Foreskin keratinocyte (primary cell): ENCODE measurements at places on chromosomes 3 and 15. TPM values are rescaled to one million over a fixed set of nuclear protein-coding genes. Genes with fewer than 3 reads are reported as not detected.

Gene LEO1
- 17.8 and 20.3 TPM in 2 replicates for polyA plus RNA-seq

Gene PLSCR5
- not detected in 2 replicates for polyA plus RNA-seq

Gene C15orf62
- 0.08 and 0.15 TPM in 2 replicates for polyA plus RNA-seq

Gene OR5K3
- not detected in 2 replicates for polyA plus RNA-seq

Gene ATP8B4
- polyA plus RNA-seq, result not detected in 2 replicates

Gene PPP2R3A
- polyA plus RNA-seq, result 3.2 and 3.3 TPM in 2 replicates

Gene RBMS3
- 1.8 and 3.0 TPM in 2 replicates for polyA plus RNA-seq

Gene GRM2
- polyA plus RNA-seq, result 0.04 TPM in 2 replicates

Gene GXYLT2
- 0.36 and 0.56 TPM in 2 replicates for polyA plus RNA-seq

Gene A4GNT
- polyA plus RNA-seq, result not detected in 2 replicates

Gene ITPKA
- 0.55 and 0.62 TPM in 2 replicates for polyA plus RNA-seq

Gene CASR
- not detected in 2 replicates for polyA plus RNA-seq

Gene PAQR9
- polyA plus RNA-seq, result not detected in 2 replicates

GRCh38 chr15:80512726-80513660, 108.8 kb downstream of the ARNT2 start:
- DNase-seq, result no peak

- no peak for DNase-seq
These were observed 17.3 kb downstream of the ZNF148 start for GRCh38 chr3:125357837-125358236.

DNA sequence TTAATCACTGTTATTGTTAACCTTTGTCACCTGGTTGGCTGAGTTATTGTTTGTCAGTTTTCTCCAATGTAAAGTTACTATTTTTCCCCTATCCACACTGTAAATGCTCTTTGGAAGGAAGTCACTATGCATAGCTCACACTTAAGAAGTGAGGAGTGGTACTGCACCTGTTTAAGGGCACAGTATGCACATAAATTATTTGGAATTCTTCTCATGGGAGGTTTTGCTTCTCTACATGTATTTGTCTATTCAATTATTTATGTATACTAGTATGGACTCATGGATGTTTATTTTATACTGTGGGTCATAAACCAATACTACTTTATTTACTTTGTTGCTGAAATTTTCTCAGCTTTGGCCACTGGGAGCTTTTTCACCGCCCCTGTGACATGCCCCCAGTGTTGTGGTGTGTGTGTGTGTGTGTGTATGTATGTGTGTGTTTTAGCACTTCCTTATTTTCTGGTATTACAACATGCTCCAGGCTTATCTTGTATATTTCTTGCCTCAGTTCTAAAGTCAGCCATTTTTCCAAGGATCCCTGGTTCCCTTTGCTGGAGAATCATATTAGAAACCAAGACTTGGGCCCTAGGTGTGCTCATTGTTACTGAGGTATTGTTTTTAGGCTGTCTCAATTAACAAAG, 290.5 kb downstream of the KBTBD8 start:
- DNase-seq, result no peak

- DNase-seq, result peak; percentile 16
These were observed 35.2 kb downstream of the GLB1 start for GRCh38 chr3:33061782-33062181.

DNA sequence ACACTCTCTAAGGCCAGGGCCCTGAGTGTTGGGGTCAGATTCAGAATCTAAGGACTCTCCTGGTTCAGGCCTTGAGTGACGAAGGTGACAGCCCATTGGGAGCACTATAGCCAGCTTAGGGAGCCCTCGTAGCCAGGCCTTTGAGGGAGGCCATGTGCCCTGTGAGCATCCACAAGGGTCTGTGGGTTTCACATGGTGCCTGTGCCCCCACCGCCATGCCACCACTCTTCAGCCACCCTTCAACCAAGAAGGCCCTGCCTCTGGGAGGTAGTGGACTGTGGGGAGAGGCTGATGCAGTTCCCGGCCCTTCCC, 37.5 kb downstream of the TSPAN3 start:
- DNase-seq, result no peak

- DNase-seq, result no peak
These were observed 23.5 kb upstream of the STIMATE start for GRCh38 chr3:52920841-52921240.

DNA sequence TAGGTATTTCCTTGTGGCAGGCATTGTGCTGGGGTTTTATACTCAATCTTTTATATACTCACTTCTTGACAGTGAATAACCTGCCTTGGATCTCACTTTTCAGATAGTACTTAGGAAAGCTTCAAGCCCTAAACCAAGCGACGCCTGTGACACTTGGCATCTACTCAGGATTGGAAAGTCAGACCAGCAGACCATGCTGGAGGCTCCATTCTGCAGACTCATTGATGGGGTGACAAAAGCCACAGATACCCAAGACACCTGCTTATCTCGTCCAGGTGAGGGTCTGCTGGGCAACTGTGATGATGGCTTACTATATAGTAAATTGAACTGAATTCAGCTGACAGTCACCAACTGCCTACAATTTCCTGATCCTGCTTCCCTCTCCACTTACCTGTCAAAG, 79.4 kb upstream of the MRPS22 start:
- DNase-seq, result no peak

GRCh38 chr3:10228248-10228950, 19.9 kb upstream of the TATDN2 start:
- DNase-seq, result peak; percentile 71

DNA sequence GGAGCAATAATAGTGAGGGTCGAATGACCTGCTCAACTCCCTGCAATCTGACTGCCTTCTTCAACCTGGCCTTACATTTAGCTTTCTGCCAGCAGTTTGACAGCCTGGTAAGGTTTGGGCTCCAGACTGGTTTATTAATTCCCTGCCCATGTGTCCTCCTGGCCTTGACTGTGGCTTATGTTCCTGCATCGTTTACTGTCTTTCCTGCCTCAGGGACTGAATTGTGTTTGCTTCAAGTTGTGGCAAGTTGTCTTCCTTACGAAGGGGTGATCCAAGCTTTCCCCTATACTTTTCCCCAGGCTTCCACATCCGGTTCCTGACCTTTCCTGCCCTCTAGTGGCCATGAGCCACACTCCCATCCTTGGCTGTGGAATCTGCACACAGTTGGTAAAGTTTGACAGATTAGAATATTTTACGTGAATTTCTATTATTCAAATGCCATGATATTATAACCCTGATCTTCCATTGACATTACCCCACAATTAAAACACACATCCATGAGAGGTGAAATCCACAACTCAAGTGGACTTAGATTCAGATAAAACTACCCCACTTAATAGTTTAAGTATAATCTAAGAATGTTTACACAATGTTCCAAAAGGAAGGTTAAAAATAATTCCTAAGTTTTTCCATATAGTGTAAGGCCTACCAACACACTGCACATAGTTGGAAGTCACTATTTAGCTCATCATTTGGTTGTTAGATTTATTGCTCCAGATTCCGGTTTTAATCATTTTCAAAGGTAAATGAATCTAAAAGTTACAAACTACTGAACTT, 95.7 kb downstream of the NEDD4 start:
- peak; percentile 80 for DNase-seq

DNA sequence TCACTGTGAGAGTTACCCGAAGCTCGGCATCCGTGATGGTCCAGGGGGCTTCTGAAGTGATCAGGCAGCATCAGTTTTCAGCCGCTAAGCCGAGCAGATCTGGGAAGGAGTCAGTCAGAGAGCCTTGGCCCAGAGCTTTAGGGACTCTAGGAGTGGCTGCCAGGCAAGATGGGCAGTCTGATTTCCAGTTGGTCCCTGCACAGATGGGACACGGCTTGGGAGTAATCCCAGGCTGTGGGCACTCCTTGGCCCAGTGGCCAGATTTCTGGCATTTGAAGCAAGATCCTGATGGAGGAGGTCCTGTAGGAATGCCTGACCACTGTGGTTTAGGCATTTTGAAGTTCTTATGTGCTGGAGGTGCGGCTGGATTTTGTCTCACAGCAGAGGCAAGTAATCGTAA, 10.5 kb upstream of the IP6K2 start:
- no peak for DNase-seq

GRCh38 chr15:31357148-31357547, 30.5 kb downstream of the KLF13 start:
- DNase-seq, result no peak

DNA sequence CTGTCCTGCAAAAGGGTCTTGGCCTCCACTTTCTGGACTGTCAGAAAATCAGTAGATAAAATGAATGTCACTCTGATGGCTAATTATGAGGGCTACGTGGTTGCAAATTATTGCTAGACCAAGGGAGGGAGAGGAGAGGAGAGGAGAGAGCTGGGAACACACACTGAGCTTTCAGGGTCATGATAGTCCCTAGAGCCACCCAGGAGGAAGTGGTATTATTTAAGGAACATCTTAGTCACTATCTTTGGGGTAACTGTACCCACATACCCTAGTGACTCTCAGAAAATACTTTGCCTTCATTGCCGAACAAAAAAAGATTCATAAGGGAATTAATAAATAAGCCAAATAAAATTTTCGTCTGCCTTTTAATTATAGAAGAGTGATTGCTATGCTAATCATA, 642.3 kb upstream of the CFAP20DC start:
- no peak for DNase-seq

- DNase-seq, result no peak
These were observed 44.0 kb downstream of the XXYLT1 start for GRCh38 chr3:195226900-195227447.

GRCh38 chr15:49865925-49866757, 245.3 kb downstream of the DTWD1 start:
- peak; percentile 23 for DNase-seq

DNA sequence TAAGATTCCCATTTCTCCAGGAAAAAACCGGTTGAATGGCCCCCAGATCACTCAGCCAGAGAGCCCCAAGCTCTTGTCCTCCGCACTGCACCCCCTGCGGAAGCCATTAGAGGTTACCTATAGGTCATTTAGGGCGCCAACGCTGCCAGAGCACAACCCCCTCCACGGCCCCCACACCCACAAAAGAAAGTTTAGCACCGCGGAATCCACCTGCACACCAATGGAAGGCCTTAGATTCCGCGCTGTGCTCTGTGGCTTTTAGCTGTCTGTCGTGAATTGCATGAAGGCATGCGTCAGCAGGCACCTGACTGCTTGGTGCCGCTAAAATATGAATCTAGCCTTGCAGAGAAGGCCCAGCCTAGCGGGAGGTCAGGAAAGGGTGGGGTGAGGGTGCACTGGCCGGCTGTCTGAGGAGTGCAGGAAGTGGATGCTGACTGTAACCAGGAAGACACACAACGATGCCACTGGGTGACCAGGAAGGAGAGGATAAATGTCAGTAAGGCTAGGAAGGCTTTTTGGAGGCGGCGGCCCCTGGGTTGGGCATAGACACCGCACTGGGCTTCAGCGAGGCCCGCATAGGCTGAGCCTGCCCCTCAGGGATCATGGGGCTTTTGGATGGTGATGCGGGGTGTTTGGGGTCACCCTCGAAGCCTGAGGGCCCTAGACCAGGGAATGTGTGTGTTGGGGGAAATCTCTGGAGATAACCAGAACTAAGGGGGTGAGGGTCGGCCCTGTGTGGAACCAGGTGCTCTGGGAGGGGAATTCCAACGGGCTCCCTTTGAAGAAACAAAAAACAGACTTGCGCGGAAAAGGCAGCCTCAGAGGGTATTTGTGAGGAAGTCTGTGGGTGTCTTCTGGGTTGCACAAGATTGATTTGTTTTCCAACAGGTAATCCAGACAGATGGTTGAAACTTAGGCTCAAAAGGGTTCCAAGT, 976 bp upstream of the NUP210 start:
- no peak for DNase-seq

GRCh38 chr15:53378096-53378800, 381.2 kb downstream of the WDR72 start:
- DNase-seq, result no peak

- no peak for DNase-seq
These were observed 50.2 kb downstream of the HHLA2 start for GRCh38 chr3:108346301-108347227.

DNA sequence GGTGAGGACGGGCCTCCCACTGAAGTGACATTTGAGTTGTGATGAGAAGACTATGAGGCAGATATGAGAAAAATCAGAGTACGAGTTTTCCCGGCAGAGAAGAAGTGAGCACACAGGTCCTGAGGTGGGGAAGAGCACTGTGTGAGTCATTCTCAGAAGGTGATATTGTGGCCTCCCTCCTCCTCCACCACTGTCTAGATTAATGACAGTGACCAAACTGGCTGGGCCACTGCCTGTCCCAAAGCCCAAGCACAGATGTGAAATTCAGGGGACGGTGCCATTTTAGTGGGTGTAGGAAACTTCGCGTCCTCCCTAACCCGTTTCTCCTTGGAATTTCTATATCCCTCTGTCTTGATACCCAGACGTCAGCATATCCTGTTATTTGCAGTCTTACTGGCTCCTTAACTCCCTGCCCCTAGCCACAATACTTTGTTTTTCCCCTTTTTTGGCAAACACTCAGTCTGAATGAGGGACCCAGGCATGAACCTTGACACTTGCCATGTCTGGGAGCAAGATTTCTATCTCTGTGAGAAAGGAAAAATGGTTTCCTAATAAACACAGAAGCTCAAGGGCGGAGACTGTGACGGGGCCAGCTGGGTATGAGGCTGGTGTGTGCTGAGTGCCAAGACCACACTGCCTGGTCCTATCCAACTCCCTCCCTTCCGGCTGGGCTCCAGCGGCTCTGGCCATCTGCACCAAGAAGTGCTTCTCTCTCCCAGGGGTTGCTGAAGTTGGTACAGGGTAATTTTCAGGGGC, 15.2 kb downstream of the PRICKLE2 start:
- peak; percentile 25 for DNase-seq

GRCh38 chr3:106920609-106921008, 456.6 kb upstream of the CCDC54 start:
- DNase-seq, result no peak

- no peak for DNase-seq
These were observed 49.2 kb upstream of the CTSH start for GRCh38 chr15:78993931-78994530.

- DNase-seq, result no peak
These were observed 33.0 kb downstream of the HES1 start for GRCh38 chr3:194168994-194169393.

GRCh38 chr3:156788846-156789245, 37.3 kb upstream of the LEKR1 start:
- DNase-seq, result peak; percentile 44

- DNase-seq, result no peak
These were observed 214.4 kb downstream of the PCCB start for GRCh38 chr3:136464502-136464901.

DNA sequence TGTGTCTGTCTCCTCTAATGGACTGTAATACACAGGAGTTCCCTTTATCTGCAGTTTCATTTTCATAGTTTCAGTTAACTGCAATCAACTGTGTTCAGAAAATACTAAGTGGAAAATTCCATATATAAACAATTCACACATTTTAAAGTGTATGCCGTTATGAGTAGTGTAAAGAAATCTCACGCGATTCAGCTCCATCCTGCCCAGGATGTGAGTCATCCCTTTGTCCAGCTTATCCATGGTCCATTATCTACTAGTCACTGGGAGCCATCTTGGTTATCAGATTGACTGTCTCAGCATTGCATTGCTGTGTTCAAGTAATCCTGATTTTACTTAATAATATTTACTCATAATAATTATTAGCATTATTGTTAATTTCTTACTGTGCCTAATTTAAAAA, 14.5 kb downstream of the ZPLD1 start:
- DNase-seq, result no peak

DNA sequence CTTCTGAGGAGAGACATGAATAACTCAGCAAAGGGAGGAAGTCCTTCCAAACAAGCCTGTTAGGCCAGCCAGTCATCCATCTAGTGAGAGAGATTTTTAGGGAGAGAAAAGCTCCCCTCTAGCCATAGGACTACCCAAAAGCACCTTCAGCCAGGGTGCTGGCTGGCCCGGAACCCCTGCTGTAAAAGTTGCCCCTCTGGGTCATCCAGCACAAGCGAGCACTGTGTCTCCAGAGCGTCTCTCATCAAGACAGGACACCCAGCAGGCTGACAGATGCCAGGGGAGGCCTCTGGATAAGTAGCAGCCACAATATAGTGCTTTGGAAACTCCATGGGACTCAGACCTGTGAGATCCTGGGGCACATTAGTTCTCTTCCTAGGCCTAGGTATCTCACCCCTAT, 24.5 kb downstream of the ANXA2 start:
- DNase-seq, result peak; percentile 33
